CD4-positive, alpha-beta T cell (primary cell): ENCODE measurements at places on chromosomes 2 and 18.

DNA sequence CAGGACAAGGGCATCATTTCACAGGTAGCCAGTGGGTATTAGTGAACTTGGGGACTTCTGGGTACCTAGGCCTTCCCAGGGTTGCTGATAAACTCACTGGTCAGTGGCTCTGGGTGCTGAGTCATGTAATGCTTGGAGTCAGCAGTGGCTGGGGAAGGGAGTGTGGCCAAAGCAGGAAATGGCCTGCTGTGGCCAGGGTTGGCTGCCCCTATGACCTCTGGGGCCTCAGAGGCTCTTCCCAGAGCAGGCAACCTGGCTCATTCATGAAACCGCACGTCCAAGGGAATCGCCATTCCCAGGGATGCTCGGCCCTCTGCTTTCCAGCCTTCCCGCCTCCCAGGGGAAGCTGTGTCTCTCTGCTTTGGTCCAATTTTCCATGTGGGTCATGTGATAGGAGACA is 294.9 kb downstream of the DYSF start:
- no peak for DNase-seq

DNA sequence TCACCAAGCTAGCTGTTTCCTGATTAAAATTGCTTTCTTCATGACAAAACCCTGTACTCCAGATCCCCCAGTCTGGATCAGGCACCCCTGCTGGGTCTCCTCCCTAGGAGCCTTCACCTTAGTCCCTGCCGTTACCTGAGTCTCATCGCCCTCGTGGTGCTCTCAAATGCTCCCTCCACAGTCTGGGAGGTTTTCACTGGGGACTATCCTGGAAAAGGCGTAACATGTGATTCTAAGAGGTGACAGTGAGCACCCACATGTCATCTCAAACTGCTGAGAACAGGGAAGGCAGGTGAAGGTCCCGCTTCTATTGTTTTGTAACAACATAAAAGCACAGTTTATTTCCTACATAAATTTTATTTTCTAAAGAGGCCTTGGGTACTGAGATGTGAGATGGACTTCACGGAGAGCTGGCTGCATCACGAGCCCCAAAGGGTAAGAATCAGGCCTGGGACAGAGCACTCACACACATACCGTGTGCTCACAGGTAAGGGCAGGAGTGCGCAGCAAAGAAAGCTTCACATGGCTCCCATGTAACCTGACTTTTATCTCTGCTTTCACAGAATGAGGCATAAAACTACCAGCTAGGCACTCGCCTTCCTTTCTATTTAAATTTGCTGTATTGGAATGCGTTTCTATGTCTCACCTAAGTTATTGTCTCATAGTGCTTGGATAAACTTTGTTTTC is 531.5 kb downstream of the RNF144A start:
- no peak for DNase-seq

DNA sequence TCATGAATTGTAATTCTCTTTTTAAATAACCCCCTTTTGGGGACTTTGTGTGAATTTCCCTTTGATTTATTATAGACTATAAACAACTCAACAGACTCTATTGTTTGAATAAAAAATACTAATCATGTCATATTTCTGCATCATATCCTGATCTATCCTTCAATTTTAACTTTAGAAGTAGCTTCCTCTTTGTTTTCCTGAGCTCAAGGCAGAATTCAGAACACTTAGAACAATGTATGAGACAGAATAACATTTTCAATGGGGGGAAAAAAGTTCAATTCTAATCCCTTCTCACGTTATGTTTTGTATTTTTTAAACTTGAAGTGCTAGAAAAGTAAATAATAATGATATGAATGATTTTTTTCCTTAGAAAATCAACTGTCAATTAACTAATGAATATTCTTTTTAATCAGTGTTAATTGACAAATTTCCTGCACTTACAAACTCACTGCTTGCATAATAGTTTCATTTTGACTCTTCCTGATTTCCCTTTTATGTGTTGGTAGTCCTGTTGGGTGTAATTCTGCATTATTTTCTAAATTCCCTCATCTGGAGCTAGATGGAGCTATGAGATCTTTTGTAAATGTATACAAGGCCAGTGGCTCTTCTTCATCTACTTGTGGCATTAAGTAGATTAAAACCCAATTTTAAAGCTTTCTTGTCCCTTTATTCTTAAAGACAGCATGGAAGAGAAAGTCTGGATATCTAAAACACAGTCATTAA is 326.1 kb downstream of the PARD3B start:
- DNase-seq = peak; percentile 60

DNA sequence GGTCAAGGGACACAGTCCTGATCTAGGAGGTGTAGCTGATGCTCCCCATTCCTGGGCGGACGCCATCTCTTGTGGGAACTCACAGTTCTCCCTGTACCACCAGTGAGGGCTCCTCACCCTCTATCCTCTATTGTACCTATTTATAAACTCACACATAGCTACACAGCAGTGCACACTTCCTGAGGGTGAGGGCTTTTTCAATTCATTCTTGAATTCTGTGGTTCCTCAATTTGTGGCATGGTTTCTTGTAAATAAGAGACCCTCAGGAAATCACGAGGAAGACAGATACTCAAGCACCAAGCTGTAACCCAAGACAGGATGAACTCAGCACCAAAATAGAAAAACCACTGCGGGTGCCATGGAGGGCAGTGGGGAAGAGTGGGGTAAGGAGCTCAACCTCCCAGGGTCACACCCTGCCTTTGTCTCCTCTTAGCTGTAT is 245.9 kb upstream of the PXDN start:
- DNase-seq = no peak

GRCh38 chr2:200603972-200604371 is 18.2 kb downstream of the AOX1 start:
- no peak for DNase-seq

- no peak for DNase-seq
Measured at GRCh38 chr18:48694295-48694694, 155.5 kb downstream of the CTIF start.

DNA sequence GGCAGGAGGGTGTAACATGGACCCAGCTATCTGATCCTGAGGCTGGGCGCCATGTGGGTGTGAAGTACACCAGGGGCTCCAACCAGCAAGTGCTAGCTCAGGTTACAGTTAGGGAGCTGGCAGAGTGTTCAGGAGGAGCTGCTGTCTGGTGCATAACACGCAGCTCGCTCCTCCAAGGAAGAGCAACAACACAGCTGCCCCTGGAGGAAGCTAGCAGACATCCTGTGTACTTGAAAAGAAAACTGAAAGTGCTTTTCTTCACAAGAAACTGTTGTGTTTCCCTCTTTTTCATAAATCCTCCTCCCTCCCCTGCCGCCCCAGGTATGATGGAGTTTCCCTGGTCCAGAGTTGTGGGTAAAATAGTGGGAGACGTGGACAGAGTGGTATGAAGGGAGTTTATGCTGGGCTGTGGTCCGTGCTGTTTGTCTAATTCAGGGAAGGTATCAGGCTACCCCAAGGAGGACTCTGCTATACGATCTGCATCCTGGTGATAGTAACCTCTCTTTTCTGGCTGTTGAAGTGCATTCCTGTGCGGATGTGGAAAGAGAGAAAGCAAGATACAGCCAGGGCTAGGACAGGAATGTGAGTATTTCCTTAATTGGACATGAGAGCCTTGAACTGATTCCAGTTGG is 6.1 kb upstream of the LBH start:
- peak; percentile 81 for DNase-seq

DNA sequence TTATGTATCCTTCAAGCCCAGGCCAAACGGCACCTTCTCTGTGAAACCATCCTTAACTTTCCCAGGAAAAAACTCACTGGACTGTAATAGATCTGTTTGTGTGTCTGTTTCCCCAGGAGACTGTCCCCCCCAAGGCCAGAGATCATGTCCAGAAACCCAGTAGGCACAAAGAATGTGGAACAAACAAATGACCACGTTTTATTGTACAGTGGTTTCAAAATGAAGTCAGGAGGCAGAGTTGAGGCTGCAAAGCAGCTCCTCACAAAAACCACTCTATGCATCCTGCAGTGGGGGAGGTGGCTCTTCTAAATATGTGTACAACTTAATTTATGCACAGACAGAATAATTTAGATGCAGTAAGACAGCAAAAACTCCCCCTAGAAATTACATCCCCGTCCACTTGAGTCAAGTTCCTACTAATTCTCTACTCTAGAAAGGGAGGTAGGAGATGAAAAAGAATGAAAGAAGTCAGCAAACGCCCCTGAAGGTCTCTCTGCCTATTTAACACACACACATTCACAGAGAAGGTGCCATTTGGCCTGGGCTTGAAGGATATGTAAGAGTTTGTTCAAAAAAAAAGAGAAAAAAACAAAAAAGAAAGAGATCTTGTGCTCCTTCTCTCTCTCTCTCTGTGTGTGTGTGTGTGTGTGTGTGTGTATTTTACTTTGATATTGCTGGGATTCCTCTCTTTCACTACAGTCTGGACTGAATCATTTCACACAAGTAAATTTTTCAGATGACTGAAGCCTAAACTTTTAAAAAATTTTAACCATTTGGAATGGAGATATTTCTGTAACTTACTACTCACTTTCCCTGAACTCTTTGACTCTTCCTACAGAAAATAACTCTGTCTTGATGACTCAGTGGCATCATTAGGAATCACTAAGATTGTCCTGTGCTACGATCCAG is 19.5 kb downstream of the BCL2 start:
- DNase-seq = no peak

DNA sequence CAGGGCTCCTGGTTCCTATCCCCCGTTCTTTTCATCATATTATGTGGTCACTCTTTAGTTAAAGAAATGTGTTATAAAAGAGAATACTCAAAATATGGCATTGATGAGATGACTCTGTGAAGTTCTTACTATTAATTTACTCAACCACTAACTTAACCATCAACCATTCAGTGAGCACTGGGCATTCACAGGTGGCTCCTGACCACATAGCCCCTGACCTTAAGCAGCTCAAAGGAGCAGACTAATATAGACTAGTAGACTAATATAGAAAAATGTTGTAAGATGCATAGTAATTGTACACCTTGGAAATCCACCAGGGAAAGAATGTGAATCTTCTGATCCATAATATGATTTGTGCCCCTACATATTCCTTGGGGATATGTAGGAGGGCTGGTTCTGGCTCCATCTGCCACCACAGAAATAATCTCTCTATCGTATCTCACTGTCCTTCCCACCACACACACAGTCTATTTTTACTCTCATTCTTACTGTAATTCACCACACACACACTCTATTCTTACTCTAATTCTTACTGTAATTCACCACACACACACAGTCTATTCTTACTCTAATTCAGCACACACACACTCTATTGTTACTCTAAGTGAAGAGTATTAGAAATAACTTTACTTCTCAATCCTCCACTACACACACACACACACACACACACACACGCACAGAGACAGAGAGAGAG is 188.9 kb upstream of the ITGA4 start:
- no peak for DNase-seq

DNA sequence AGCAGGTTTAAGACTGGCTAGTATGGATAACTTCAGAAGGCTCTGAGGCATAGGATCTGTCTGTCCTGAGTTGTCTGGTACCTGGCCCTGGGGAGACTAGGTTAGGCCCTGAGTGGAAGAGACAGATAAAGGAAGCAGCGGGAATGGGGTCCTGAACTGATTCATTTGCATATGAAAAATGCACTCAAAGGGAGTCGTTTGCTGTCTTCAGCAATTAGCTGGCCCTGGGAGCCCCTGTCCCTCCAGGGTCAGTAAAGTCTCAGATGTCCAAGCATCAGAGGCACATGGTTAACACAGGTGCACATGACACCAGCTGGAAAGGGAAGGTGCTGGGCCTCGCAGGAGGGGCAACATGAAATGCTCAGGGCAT is 172.4 kb downstream of the ACOXL start:
- DNase-seq = no peak

DNA sequence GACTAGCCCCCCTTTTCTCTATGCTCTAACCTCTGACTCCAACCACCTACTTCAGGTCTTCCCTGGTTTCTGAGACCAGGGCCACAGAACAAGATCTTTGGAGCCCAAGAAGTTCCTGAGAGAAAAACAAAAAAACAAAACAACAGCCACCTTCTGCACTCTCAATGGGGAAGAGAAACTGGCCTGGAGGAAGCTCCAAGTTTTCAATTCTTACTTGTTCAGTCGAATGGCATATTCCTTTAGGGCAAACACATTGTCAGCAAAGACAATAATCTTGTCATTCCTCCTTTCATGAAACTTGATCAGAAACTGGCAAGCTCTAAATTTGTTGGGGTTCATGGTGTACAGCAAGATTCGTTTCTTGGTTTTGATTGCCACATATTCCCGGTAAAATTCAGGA is 15.0 kb downstream of the ERCC3 start:
- DNase-seq = no peak

GRCh38 chr2:57185568-57185967 is 861.0 kb upstream of the VRK2 start:
- no peak for DNase-seq

GRCh38 chr18:56458770-56459712 is 179.4 kb downstream of the TXNL1 start:
- DNase-seq = no peak

DNA sequence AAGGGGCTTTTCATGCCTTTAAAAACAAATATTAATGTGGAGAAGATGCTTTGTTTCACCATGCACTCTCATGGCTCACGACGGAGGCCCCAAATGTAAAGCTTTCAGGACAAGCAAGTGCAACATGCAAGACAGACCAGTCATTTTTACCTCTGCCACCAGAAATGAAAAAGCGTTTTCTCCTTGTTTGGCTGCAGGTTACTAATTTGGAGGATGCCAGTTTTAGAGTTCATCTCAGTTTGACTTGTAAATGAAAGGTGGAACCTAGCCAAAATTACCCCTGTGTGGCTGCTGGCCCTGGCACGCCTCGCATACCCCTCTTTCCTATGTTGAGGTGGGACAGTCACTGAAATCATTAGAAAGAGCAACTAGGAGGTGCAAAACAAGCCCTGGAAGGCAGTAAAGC is 138.6 kb downstream of the BCL2 start:
- DNase-seq = no peak

- DNase-seq = no peak
Measured at GRCh38 chr2:96520697-96521096, 15.5 kb upstream of the NEURL3 start.

DNA sequence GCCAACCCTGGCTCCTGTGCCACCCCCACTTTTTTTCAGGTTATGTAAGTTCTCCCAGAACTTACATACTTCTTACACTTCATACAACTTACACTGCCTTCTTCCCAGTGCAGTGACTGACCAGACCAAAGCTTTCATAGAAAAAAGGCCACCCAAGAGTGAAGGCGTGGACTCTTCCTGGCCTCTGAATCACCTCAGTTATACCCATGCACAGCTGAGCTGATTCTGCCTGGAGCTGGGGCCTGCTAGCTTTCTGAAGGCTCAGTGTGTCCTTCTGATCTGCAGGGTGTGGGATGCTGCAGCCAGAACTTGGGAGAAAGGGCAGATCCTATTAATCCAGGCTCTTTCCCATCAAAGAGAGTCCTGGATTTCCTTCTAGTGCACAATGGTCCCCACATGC is 216.1 kb downstream of the TTC32 start:
- no peak for DNase-seq

- no peak for DNase-seq
Measured at GRCh38 chr2:138271467-138271866, 230.1 kb upstream of the SPOPL start.
